Activated CD4-positive, alpha-beta T cell treated with anti-CD3 and anti-CD28 coated beads, Interleukin-2, amount 10 ng/mL, durations not matched to agents 24 days and 14 days (primary cell): ENCODE measurements at places on chromosomes 3 and 15. TPM values are rescaled to one million over a fixed set of nuclear protein-coding genes. Genes with fewer than 3 reads are reported as not detected.
A peak's percentile ranks its signal among the peaks of the same experiment; 100 is the strongest.

Gene SLC35G2
- 3.4 and 3.8 TPM in 2 replicates for total RNA-seq

Gene HIGD2B
- total RNA-seq = not detected in 2 replicates

Gene CDHR4
- not detected in 2 replicates for total RNA-seq

- DNase-seq = no peak
Measured at GRCh38 chr3:72590732-72591221, 257.5 kb downstream of the SHQ1 start.

DNA sequence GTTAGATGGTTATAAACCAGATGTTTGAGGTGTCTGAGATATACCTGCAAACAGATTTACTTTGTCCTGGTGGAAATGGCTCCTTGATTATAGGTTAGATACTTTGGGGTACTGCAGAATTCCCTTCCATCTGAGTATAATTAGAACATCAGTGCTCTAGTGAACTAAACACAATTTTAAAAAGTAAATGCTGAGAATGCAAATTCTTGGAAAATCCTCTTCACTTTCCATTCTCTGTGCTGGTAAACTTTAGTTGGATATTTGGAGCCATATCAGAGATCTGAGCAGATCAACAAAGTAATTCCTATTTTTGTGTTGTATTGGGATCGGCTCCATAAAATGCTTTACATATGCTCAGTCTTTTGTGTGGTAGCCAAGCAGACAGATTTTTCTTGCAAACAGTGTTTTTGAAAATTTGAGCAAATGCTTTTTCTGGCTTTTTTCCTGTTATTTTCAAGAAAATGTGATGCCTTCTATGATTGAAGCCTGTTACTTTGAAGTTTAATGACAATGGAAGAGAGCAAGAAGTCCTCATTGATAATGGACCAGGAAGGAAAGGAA, 37.9 kb upstream of the KCNH8 start:
- DNase-seq = no peak

DNA sequence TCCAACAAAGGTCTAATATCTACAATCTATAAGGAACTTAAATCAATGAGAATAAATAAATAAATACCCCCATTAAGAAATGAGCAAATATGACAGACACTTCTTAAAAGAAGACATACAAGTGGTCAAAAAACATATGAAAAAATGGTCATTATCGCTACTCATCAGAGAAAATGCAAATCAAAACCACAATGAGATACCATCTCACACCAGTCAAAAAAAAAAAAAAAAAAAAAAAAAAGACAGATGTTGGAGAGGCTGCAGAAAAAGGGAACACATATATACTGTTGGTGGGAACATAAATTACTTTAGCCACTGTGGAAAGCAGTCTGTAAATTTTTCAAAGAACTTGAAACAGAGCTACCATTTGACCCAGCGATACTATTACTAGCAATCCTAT, 31.6 kb upstream of the OR5H6 start:
- no peak for DNase-seq

DNA sequence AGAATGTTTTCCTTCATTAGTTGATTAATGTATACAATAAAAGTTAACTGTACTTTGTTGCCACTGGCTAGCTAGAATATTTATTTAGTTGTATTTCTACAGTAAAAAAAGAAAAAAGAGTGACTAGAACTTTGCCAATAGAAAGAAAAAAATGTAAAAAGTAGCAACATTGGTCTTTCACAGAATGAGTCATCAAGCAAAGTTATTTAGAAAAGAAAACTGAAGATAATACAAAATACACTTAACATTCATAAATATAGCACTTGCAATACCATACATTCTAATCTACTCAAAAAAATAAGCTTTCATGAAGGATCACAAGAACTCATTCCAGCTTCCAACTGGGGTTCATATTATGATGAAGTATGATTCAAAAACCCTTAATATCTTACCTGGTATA, 83.4 kb downstream of the AQR start:
- DNase-seq = no peak

DNA sequence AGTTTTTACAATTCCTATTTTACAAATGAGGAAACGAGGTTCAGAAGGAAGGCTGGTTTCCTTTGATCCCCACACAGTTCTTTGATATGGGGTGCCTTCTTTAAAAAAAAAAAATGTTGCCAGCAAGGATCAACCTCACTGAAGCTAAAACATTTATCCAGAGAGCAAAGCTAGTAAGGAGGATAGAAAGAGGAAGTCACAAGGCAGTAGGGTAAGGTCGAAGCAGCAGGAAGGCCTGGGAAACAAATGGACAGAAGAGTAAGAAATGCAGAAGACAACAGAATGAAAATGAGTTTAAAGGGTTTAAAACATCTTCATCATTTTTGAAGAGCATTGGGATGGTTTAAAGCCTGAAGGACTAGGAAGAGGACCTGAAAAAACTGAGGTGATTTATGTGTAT, 30.6 kb upstream of the CP start:
- DNase-seq = no peak

DNA sequence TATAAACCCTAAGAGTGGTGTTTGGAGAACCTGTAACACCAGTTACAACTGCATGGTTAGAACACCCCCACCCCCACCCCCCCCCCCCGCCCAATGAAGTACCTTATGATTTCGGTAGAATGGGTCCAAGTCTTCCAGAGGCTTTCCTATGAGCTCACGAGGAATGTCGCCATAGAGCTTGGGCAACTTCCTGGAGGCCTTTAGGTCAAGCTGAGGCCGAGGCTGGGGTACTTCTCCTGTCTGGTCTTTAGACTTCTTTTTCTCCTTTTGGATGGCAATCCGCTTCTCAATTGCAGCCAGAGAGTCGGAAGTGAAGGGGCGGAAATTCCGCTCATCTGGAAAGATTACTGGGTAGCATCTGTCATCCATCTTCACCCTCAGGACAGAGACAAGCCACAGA, 101.8 kb downstream of the SCN11A start:
- no peak for DNase-seq

DNA sequence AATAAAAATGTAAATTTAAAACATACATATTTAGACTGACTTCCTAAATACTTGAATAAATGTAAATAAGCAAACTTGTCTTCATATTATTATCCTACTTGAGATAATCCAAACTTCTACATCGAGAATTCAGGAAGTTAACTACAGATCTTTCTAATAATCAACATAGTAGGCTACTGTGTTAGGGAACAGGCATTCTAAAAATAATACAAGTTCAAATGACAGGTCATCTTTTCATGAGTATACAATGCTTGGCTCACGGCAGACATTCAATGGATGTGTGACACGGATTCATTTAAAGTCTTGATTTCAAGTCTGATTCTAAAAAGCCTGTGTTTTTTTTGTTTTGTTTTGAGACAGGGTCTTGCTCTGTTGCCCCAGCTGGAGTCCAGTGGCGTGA, 88.7 kb downstream of the BTD start:
- DNase-seq = no peak

GRCh38 chr3:138260611-138261010, 69.0 kb downstream of the NME9 start:
- no peak for DNase-seq

DNA sequence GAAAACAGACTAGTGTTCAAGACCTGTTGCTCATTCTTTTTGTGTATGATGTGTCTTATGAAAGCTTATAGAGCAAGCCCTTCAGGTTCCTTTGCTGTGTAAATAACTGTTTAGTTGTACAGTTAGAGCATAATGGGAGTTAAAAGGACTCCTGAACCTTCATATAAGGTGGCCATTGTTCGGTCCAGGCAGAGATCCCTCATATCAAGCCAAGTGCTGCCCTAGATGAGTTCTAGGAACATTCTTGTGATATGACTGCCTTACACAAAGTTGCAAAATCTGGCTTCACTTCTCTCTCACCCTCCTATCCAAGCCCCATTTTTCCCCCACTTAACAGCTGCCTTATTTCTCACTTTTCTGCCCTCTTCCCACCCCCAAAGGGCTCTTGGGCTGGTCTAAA, 26.9 kb downstream of the GYG1 start:
- peak; percentile 32 for DNase-seq

- DNase-seq = no peak
Measured at GRCh38 chr3:43583481-43583880, 38.3 kb downstream of the ANO10 start.

GRCh38 chr15:80885016-80885579, 104.5 kb downstream of the MESD start:
- DNase-seq = no peak
